ENCODE measurements at places on chromosomes 12 and 14.

- DNase-seq, result no peak
These were observed 92.9 kb downstream of the SLCO1B1 start for GRCh38 chr12:21223930-21224329.

DNA sequence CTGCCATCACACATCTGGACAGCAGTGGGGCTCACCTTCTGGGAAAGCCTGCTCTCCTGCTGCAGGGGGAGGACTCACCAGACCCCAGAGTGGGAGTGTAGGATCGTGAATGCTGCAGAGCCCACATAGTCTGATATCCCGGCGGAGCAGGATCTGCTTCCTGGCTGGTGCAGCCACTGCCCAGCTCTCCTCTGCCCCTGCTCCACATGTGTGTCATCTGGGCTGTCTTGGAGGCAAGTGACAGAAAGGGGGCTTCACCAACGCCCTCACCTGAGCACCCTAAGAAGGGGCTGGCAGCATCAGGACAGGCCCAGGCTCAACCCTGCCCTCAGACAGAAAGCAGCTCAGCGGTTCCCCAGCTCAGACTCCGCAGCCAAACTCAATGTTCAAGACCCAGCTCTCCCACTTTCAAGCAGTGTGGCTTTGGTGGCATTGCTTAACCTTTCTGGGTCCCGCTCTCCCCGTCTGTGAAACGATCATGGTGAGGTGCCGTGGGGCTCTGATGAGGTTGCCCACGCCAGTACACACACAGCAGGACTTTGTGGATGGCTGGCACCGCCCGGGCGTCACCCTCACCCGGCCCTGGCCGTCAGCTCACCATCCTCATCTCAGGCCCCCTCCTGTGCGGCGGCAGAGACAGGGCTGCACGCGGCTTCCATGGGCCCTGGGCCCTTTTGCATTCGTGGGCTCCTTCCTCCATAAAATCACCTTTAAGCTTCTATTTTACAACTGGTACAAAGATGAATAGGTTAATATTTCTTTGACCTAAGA, 91.0 kb upstream of the SFSWAP start:
- no peak for DNase-seq

- DNase-seq, result no peak
These were observed 256.2 kb downstream of the BCL11B start for GRCh38 chr14:99015833-99016232.

DNA sequence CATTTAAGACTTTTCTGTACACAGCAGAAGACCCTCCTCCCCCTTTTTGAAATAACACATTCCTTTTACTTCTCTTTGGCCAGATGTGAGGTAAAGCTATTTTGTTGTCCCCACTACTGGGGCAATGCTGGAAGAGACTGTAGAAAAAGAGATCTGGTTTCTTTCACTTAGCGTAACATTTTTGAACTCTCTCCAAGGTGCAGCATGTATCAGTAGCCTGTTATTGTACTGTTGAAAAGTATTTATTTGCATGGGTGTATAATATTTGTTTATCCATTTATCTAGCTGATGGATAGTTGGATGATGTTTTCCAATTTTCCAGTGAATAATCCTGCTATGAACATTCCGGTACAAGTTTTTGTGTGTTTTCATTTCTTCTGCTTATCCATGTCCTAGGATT, 335.2 kb downstream of the SOX5 start:
- no peak for DNase-seq

DNA sequence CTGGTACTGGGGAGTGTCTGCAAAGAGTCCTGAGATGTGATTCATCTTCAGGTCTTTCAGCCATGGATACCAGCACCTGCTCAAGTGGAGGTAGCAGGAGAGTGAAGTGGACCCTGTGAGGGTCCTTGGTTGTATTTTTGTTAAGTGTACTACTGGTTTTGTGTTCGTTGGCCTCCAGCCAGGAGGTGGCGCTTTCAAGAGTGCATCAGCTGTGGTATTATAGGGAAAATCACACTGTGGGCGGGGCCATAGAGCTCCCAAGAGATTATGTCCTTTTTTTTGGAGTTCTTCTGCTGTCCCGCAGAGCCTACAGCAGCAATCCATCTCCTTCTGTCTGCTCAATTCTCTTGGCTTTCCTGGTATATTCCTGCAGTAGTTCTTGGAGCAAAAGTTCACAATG, 66.8 kb downstream of the SPATA7 start:
- no peak for DNase-seq

DNA sequence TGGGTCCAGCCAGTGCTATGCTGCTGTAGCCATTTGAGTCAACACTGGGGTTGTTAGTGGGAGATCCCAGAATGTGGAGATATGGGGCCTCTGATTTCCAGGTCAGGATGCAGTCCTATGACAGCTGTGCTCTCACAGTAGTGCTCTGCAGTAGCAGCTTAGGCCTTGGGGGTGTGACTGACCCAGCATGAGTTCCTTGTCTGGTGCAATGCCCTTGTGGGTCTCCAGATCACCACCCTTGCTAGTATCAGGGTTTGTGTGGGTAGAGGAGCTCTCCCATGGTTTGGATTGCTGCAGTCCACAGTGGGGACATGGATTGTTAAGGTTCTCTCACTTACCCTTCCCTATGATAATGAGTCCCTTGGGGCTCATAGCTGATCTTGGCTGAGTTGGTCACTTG, 113.7 kb downstream of the RAD51B start:
- no peak for DNase-seq

GRCh38 chr12:25194214-25194613, 746 bp downstream of the DNAI7 start:
- no peak for DNase-seq

DNA sequence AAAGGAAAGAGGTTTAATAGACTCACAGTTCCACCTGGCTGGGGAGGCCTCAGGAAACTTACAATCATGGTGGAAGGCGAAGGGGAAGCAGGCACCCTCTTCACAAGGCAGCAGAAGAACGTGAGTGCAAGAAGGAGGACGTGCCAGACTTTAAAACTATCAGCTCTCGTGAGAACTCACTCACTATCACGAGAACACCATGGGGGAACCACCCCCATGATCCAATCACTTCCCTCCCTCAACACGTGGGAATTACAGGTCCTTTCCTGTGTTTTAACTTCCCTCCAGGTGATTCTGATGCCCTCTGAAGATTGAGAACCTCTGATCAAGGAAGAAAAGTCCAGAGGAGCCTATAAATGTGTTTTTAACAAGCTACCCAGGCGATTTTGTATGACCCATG, 358.7 kb downstream of the MED13L start:
- no peak for DNase-seq

GRCh38 chr12:64419696-64420095, 15.5 kb downstream of the XPOT start:
- DNase-seq, result no peak

DNA sequence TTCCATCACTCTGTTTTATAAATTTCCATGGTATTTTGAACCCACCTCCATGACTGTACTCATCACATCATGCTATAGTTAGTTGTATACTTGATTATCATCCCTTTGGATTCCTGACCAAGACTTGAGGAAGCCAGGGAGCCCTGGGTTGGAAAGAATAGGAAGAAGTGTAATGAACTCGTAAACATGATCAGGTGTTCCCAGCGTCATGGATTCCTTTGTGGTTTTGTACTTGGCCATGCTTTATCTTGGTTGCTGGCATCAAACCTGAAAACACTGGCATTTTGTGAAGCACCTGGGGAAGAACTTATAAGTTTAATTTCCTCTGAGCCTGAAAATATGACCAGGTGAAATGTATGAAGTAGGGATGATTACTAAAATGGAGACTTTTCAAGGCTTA, 76.4 kb downstream of the CHST11 start:
- DNase-seq, result no peak

- DNase-seq, result no peak
These were observed 146.3 kb upstream of the ATF7IP start for GRCh38 chr12:14219156-14219555.

DNA sequence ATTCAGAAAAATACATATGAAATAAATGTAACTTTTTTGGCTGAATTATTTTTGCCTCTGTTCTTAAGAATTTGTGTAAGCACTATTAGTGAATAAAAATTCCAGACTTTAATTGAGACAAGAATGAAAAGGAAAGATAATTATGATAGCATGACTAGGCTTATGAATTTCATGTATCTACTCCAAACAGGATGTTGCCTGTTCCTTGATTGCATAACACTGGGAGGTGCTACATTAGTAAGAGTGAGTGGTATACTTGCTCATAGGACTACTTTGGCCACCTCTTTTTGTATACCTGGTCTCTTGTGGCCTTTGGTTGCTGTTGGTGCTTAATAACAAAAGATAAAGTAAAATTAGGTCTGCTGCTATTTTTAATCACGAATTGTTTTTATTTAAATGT, 112.8 kb downstream of the NAV3 start:
- DNase-seq, result no peak
